ENCODE measurements at places on chromosomes 1 and 21. TPM values are rescaled to one million over a fixed set of nuclear protein-coding genes. Genes with fewer than 3 reads are reported as not detected.

Gene B3GALT5
- total RNA-seq: not detected

Gene PLA2G2D
- not detected for total RNA-seq

Gene WNT3A
- not detected for total RNA-seq

DNA sequence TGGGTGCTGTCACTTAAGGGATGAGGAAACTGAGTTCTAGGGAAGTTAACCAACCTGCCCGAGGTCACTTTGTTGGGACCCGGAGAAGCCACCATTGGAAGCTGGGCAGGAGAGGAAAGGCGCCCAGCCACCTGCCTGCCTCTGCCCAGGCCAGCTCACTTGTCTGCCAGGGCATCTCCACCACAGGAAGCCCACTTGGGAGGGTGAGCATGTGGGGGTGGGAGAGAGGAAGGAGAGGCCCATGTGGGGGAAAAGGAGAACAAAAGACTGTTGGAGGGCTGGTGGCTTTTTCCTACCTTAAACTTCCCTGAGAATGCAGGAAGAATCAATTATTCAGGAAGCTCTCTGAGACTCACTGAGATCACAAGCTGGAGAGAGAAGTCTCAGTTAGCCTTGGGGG, 43.8 kb upstream of the SELENON start:
- DNase-seq: no peak

DNA sequence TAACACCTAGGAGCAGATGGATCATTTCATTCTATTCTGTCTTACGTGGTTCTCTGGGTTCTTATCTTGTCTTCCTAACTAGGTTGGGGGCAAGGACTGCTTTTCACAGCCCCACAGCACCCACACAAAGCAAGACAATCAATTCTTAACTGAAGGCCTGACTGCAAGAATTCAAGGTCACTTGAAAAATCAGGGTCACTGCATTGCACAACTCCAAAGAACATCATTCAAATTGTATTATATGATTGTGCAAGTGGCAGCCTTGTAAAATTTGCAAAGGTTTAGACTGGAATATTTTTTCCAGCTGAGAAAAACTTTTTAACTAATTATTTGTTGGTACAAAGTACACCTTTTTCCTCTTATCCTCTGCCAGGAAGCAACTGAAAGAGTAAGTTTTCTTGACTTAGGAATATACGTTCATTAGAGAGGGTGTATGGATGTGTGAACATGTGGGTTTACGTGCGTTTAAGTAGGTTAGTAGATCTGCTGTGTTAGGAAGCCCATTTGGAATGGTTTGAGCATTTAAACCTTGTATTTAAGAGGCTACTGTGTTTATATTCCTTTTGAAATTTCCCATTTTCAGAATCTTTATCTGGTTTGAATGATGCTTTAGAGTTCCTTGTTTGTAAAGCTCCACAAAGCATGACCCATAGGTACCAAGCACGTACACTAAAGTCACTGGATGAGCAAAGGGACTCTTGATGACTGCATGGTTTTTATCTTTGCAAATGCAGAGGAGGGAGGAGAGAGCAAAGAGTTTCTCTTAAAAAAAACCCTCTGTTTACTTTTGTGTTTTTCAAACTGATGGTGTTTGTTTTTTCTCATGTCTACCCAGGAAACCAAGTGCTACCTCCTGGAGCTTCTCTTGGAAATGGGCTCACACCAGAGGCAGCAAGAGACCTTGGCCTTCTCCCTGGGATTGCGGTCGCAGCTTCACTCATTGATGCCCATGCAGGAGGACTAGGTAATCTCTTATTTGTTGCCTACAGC, 214.9 kb downstream of the FGGY start:
- no peak for DNase-seq

GRCh38 chr1:28926629-28927265, 12.4 kb downstream of the EPB41 start:
- DNase-seq: no peak

Data from T-helper 17 cell (primary cell).